ENCODE measurements at places on chromosomes 3 and 15.

DNA sequence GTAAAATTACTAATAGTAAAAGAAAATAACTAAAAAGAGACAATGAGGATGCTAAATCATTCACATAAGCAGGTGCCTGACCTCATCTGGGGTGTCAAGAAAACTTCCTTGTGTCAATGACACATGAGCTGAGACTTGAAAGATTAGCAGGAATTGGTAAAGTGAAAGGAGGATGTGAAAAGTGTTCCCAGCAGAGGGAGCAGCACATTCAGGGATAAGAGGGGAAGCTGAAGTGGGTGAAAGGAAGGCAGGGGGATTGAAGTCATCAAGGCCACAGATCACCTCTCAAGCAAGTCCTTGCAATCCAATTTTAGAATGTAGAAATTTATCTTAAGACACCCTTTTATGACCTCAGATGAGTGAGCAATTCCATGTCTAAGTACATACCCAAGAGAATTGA lies 60.2 kb upstream of the ACP3 start:
- DNase-seq = no peak

DNA sequence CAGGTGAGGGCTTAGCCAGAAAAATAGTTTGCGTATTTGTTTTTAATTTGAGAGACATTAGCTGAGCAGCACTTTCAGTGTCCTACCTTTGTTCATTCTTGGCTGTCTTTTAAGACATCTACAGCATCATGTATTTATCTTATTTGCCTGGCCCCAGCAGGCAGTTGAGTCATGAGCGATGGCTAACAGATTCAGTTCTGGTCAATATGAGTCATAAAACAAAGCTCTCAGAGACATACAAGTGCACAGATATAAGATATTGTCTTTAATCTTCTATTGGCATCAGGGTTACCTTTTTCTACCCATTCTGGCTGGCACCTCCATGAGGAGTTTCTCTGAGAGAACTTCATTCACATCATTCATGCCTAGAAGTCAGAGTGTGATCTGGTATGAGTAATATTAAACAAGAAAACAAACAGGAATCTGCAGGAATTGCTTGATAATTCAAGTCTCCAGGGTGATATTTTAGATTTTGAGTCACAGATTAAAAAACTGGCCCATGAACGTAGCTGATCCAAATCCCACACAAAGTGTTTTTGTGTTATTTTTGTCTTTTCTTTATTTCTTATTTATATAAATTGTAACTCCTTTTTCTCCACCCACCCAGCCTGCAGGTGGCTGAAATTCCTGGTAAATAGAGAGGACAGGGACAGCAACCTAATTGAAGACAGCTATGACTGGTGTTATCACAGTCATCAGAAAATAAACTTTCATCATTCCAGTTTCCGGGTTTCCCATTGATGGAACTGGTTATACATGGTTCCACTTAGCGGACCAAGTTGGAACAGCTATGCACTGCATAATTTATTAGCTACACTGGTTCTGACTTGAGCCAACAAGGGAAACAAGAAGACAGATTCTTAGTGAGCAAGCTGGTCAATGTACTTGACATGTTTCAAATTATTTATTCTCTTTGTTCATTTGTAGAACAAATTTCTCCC lies 47.3 kb downstream of the PLSCR2 start:
- no peak for DNase-seq

GRCh38 chr3:170352936-170353335 lies 4.6 kb upstream of the SKIL start:
- no peak for DNase-seq

- no peak for DNase-seq
Observed at GRCh38 chr3:133329626-133330025, 70.2 kb upstream of the BFSP2 start.

DNA sequence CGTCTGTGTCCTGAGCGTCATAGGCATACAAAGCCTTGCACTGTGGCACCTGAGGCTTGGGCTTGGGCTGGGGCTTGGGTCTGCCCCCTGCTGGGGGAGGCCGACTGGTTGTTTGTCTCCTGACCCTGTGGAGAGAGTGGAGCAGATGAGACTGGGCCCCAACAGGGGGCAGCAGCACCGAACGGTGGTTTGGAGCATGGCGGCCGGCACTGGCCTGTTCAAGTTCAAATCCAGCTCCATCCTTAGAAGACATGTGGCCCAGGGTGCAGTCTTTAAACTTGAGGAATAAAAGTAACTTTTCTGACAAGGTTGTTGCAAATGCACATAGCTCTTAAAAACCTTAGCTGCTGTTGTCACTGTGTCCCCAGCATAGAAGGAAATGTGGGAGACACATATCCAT lies 33.3 kb downstream of the CCNB2 start:
- DNase-seq = peak; percentile 8

GRCh38 chr15:48318131-48318530 lies 13.1 kb upstream of the DUT start:
- DNase-seq = no peak

DNA sequence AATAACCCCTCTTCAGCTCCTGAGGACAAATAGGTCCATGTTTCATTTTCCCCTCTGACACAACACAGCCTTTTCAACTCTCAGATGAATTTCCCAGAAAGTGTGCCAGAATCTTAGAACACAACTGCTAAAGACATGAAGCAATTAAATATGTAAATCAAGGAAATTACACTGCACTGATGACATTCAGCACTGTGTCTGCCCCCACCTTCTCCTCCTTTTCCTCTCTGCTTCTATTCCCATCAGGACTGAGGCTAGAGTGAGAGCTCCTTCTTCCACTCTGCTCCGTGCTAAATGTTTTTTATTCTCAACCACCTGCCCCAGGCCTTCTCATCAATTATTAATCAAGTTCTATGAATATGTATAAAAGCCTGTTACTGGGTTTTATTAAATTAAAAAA lies 596.1 kb downstream of the TUSC7 start:
- no peak for DNase-seq

GRCh38 chr3:120443626-120444123 lies 7.1 kb downstream of the FSTL1 start:
- no peak for DNase-seq

DNA sequence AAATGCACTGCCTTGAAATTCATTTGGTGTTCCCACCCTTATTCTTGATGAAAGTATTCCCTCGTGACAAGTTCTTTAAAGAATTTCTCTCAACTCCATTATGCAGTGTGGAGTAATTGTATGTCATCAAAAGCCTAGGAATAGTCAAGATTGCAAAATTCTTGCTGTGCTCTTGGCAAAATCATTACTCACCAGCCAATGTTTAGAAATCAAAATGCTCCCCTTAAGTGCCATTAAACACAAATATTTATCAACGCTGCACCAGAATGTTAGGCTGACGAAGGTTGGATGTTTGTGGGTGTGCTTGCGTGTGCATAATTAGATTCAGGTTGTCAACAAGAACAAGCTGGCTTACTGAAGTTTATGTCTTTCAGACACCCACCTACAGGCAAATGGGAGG lies 40.5 kb downstream of the SST start:
- no peak for DNase-seq

- no peak for DNase-seq
Observed at GRCh38 chr3:33900809-33901505, 102.5 kb downstream of the PDCD6IP start.

DNA sequence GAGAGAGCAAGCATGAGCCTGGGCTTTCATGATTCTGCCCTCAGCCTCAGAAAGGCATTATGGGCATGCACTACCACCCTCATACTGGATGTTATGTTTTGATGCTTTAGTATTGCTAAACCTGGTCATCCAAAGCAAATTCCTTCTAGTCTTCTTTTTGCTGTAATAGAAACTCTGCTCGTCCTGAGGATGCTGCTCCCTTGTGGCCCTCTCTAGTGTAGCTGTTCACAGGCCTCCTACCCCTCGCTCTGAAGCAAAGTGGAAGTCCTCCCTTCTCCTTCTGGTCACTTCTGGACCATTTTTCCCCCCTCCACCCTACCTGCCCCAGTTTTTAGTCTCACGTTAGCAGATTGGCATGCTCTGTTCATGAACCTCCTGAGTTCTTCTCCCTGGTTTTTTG lies 22.9 kb upstream of the CCNL1 start:
- DNase-seq = no peak

DNA sequence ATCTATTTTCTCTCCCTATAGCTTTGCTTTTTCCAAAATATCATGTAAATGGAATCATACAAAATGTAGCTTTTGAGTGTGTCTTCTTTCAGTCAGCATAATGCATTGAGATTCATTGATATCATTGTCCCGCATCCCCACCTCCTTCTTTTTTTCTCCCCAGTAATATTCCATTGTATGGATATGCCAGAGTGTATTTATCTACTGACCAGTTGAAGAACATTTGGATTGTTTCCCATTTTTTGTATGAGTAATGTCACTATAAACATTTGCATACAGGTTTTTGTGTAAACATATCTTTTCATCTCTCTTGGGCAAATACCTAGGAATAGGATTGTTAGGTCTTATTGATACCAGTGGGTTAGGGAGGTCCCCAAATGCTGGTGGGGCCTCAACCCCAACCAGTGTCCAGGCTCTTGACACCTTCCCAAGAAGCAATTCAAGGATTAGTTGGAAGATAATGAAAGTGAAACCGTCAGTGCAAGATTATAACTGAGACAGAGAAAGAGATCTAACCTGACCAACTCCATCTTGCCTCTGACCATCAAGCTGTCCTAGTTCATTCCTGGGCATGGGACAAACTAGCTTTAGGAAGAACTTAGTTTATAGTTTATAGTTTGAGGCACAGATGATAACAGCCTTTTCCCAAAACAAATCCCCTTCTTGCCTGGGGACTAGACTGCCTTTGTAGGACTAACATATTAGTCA lies 7.4 kb upstream of the SLC33A1 start:
- no peak for DNase-seq

- peak; percentile 63 for DNase-seq
Observed at GRCh38 chr3:45666757-45667431, 22.3 kb upstream of the SACM1L start.

DNA sequence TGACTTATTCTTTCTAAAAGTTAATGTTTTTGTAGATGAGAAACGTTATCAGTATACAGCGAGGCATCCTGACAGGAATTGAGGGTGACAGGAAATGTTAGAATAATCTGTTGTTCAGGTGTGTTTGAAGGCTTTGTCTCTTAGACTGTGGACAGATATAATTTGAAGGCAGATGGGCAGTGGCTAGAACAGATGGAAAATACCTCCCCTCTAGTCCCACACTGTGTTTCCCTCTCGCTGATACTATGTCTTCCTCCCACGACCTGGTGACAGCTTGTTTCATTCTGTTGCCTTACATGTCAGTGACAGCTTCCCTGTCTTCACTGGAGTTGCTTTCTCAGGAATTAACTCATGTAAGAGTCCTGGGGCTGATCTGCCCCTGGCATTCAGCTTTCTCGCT lies 125.3 kb downstream of the MYRIP start:
- no peak for DNase-seq

DNA sequence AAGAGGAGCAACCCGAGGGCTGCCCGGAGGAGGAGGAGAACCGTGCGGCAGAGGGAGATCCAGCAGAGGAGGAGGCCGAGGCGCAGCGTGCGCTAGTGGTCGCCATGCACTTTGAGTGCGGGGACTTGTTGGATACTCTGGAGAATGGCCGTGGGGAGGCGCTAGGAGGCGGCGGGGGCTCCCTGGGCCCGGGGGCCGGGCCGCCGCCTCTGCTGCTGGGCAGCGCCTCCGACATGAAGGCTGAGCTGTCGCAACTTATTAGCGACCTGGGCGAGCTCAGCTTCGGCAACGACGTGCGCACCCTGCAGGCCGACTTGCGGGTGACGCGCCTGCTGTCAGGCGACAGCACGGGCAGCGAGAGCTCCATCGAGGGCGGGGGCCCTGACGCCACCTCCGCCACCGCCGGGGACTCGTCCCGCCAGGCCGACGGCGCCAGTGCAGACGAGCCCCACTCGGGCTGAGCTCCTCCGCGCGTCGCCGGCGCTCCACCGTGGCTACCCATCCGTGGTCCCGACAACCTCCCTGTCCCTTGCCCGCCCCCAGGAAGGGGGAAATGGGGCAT lies 2.0 kb downstream of the FAM43A start:
- DNase-seq = peak; percentile 64

DNA sequence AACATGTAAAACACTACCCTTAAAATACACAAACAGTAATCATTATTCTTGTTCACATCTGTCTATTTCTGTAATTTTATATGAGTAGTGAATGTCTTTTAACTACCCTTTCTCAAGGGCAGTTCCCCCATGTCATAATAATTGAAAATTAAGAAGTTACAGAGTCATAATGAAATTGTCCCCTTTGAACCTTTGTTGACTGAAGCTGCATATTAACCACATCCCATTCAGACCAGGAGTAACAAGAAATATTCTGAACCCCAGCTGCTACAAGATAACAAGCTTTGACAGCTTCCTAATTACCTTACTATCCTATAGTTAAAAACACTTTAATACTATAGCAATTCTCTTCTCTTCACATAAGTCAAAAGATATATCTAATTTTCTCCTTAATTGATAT lies 635.9 kb upstream of the SUCLG2 start:
- no peak for DNase-seq

DNA sequence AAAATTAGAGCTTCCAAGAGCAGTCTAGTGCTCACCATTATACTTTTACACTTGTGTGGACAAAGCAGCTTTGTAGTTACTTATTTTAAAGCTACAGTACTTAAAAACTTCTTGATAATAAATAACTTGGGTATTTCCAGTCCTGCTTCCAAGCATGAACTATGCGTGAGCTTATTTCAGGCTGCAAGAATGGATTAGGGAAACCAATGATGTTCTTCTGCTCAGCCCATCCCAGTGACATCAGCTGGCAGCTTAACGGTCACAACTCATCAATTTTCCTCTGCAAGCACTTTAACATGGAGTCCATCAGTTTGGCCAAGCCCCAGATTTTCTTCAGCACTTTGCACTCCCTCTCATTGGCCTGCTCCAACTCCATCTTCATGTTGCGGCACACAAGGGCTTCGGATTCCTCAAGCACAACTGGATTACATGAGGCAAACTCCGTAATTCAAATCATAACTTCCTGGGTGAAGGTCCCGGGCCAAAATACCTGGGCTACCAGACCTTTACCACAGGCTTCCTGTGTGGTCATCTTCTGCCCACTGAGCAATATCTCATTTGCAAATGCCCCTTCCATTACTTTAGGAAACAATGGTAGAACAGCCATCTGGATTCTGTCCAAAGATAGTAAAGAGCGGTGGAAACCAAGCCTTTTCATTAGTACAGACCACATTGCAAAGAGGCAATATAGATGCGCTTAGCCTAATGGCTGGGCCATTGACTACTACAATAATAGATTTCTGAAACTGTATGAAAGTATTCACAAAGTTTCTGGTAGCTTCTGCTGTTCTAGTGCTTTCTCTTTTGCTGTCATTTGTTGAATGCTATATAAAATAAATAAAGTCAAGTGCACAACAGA lies 87.5 kb upstream of the DAZL start:
- no peak for DNase-seq

GRCh38 chr15:84079885-84080777 lies 155.4 kb upstream of the GOLGA6L4 start:
- peak; percentile 65 for DNase-seq

GRCh38 chr3:190081389-190081788 lies 39.3 kb downstream of the P3H2 start:
- no peak for DNase-seq

DNA sequence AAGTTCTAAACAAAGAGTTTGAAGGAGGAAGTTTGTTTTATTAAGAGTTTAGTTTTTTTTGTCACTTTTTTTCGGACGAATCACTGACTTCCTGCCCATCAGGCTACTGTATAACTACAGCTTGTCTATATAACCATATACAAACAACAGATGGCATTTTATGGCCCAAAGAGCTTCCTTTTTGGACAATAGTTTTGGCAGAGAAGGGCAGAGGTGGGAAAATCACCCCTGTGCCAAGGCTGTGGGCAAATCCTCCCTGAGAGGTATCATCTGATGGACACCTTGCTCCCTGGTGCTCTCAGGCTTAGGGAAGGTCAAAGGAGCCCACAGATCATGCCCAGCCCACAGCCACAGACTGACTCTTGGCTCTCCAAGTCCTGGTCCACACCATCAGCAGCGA lies 113.4 kb downstream of the OXNAD1 start:
- no peak for DNase-seq

- DNase-seq = no peak
Observed at GRCh38 chr15:66240240-66240794, 13.2 kb downstream of the MEGF11 start.
